ENCODE measurements at places on chromosomes 12 and 14.

DNA sequence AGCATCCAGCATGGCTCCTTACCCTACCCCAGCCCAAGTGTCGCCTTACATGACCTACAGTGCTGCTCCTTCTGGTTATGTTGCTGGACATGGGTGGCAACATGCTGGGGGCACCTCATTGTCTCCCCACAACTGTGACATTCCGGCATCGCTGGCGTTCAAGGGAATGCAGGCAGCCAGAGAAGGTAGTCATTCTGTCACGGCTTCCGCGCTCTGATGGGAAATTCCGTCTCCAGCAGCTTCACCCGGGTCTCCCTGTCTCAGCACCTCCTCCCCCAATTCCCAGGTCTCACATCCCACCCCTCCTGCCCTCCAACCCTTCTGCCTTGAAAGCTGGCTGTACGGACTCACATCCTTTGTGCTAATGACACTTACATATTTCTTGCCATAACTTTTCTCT, 14.6 kb downstream of the PAX9 start:
- no peak for DNase-seq

DNA sequence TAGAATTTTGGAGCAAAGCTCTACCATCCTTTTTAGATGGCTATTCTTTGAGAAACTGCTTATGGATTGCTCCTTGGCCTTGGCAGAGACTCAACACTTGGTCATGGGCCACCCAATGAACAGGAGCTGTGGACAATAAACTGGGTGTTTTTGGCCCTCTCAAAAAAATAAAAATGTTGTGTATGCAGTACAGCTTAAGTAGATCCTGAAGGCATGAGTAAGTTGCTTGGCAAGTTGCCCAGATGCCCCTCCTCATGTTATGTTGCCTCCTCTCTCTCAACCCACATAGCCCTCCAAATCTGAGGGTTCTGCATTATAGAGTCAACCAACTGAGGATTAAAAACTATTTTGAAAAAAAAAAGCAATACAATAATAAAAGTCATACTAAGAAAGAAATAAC, 124.9 kb downstream of the ATP23 start:
- no peak for DNase-seq

DNA sequence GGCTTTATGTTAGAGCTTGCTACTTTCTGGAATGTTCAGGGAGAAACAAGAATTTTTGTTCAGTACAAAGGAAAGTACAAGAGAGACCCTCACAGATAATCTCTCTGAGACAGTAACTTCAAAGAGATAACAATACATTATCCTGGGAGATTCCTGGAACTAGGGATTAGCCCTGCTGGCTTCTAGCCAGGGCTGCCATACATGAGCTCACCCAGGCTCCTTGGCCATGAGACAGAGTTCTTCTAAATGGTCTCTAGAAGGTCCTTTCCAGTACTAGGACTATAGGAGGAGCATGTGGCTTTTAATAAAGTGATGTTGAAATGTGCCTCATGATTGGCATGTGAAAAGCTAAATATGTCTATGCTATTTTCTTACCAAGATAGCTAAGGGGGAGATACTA, 342.5 kb downstream of the EMP1 start:
- no peak for DNase-seq

DNA sequence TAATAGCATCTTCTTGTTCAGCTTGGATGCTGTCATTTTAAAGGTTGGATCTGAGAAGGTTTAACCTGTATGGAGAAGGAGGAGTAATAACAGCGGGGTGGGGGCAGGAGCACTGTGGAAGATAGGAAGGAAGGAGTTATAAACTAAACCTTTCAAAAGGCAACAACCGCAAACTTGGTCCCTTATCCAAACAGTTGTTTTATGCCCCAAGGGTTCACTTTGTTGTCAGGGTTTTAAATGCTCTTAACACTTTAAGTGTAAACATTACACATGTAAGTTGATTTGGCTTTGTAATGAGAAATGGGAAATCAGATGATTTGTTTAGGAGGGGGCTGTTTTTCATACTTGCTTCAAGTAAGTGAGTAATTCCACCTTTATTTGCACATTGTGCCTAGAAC, 3.0 kb downstream of the NPAS3 start:
- DNase-seq: no peak
